NCI-H460 (cell line): ENCODE measurements at places on chromosomes 4 and X.
A peak's percentile ranks its signal among the peaks of the same experiment; 100 is the strongest.

DNA sequence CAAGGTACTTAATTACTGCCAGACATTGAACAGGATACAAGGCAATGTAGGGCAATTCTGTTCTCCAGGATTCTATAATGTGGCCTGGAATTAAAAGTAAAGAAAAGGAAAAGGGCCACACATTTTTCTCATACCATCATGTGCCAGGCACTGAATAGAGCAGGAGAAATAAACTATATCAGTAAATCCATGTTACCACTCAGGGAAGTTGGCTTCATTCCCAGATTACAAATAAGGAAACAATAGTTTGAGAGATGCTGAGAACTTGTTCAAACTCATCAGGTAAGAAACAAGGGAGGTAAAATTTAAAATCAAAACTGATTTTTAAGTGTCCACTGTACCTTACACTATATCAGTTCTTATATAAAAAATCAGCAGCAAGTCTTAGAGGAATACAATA lies 645.0 kb upstream of the ATOH1 start:
- no peak for DNase-seq

DNA sequence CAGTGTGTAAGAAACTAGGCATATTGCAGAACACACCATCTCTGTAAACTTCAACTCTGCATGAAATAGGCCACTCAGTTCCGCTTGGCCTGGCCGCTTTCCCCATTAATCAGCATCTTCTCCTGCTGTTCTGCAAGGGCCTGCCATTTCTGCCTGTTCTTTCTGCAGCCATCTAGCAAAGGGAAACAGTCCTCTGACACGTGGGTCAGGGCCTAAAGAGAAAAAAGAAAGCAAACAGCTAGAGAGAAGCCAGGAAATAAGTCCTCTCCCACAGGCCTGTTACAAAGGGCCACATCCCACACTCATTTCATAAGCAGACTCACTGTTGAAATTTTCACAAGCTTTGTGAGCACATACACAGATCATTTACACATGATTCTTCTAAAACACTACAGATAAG lies 130.1 kb downstream of the PDE5A start:
- no peak for DNase-seq

- DNase-seq: no peak
Observed at GRCh38 chr4:174739576-174739975, 89.5 kb downstream of the GLRA3 start.

- peak; percentile 17 for DNase-seq
Observed at GRCh38 chr4:152536545-152537182, 772 bp upstream of the FBXW7 start.

DNA sequence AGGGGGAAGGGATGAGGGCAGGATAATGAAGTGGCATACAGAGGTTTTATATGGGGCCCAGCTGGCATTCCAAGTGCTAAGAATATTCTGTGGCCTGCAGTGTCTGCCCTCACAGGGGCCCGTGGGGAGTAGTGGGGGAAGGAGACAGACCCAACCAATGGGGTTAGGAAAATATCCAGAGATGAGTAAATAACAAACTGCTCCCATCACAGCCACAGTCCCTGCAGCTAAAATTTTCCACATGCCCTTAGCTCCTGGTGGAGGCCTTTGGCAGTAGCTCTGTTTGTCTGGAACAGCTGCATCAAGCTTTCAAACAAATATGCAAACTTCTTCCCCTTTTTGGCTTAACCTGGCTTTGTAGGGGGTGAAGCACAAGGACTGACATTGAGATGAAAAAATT lies 3.1 kb downstream of the SRPX2 start:
- no peak for DNase-seq

DNA sequence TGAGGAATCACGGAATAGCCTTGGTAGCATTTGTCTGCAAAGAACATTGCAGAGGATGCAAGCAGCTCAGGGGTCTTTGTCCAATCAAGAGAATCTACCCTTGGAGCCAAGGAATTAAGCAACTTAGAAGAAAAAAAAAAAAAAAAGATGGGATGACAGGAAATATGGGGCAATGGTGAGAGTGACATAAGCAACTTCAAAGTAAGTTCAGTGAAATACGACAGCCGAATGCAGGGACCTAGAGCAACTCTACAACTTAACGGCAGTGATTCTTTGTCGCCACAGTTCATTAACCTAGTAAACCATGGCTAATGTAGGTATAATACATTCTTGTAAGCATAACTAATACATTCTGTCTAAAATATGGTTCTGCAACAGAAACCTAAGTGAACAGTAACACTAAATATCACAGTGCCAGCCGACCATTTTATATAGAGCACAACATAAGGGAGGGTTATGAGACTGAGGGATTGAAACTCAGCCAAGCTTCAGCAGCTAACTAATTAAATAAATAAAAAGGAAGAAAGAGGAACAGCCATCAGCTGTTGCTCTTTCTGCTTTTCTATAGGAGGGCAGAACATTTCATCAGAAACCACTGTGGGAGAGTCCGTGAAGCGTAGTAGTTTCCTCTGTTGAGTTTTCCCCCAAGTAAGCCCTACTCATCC lies 74.7 kb downstream of the PPARGC1A start:
- no peak for DNase-seq

GRCh38 chr4:8165374-8165896 lies 6.8 kb upstream of the ABLIM2 start:
- no peak for DNase-seq

GRCh38 chrX:110803506-110803905 lies 7.9 kb upstream of the CHRDL1 start:
- no peak for DNase-seq

DNA sequence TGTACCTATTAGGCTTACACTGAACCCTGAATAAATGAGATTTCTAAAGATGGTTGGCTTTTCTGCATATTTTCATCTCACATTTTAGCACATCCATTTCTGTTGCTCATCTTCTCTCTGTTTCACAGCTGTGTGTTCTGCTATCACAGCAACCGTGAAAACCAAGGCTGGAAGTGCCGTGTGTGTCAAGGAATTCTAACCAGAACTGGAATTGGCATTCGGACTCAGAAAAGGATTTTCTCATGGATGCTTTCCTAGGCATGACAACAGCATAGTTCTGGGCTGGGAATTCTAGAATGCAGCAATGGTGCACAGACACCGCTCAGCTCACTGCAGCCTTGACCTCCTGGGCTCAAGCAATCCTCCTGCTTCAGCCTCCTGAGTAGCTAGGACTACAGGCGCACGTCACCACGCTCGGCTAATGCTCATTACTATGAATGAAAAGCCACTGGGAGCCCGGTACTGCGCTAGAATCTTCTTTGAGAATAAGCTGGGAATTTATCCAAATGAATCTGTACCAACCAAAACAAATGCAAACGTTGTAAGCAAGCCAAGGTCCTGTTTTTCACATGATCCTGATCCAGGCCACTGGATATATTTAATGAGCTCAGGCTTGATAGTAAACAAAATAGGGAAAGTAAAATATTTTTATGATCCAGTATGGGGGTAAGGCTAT lies 105.2 kb downstream of the RBM47 start:
- no peak for DNase-seq

DNA sequence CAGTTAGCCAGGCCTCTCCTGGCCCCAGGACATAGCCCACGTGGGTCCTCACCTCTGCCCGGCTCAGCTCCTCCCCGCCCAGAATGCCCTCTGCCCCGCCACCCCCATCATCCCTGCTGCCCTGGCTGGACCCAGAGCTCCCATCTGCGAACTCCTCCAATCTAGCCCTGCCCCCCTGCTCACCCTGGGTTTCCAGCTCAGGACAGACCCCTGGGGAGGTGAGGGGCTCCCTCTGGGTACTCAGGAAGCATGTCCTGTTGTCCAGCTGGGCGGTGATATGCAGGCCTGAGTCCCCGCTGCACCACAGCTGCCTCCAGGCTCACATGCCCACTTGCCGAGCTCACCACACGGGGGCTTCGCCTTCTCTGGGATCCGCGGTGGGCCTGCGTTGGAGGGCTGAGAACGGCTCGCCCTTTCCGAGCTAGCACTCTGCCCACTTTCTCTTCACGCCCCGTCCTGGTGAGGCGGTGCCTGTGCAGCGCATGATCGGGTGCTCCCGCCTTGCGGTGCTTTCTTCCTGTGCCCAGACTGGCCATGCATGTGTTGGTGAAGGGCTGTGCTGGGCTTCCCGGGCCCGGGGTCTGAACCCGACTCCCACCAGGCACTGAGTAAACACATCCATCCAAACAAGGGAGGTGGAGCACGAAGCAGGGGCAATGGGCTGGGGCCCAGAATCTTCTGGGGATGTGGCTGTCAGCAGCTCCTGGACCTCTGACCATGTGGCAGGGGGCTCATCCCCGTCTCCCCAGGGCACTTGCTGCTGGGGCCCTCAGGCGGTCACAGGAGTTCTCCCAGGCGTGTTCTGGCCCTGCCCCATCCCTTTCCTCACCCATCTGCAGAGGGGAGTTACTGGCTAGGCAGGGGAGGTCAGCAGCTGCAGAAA lies 74.3 kb downstream of the RGS12 start:
- no peak for DNase-seq

GRCh38 chr4:53522334-53522733 lies 69.0 kb downstream of the LNX1 start:
- DNase-seq: no peak

- no peak for DNase-seq
Observed at GRCh38 chrX:148333989-148334388, 166.4 kb upstream of the AFF2 start.
